ENCODE measurements at places on chromosomes 16 and 17.

DNA sequence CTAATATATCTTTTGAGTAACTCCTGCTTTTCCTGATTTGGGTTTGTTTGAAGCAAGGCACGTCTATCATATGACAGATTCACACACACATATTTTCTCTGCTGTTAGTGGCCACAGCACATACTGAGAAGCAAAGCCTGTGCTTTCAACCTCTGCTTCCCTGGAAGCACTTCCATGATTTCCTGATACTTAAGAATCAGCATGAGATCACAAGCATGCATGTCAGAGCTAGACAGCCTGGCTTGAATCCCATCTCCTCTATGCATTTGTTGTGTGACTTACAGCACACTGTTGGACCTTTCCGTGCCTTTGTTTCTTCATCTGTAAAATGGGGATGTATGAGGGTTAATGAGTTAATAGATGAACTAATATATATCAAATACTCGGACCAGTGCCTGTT lies 151.1 kb upstream of the NOL11 start:
- no peak for DNase-seq

DNA sequence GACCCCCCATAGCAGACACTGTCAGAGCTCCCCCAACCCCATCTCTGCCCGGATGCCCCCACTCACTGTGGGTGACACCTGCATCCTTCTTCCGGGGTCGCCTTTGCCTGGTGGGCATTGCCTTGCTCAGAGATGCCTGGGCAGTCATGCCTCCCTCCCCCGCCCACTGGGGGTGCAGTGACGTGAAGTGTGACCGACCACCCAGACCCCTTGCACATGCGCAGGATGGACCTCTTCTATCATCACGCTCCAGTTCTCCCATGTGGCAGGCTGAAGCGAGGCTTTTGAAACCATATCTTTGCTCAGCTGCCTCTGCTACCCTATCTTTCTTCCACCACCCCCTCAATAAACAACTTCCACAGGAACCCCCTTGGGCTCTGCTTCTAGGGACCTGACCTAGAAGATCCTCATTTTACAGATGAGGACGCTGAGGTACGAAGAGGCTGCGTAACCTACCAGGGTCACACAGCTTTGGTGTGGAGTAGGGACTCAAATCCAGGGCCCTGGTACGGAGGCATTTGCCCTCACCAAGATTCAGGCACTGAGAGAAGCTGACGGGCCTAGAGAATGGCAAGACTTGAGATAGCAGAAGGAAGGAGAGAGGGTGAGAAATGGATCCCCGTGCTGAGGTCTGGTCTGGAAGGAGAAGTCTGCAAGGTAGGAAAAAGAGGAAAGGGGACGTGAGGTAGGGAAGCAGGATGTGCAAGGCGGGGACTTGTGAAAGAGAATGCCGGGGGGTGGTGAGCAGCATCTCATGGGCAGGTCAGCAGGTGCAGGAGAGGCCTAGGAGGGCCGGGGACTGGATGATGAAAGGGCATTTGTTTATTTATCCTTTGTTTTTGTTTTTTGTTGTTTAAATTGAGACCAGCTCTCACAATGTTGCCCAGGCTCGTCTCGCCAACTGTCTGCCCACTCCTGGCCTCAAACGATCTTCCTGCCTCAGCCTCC lies 14.4 kb downstream of the NLRC5 start:
- no peak for DNase-seq

GRCh38 chr16:57734308-57734924 lies 1.2 kb upstream of the KATNB1 start:
- DNase-seq: no peak

- DNase-seq: no peak
These were observed 24.4 kb downstream of the PIEZO1 start for GRCh38 chr16:88760424-88761142.

GRCh38 chr17:5644065-5644464 lies 59.8 kb upstream of the NLRP1 start:
- DNase-seq: no peak

- no peak for DNase-seq
These were observed 549.5 kb upstream of the EEF2KMT start for GRCh38 chr16:5647051-5647450.

DNA sequence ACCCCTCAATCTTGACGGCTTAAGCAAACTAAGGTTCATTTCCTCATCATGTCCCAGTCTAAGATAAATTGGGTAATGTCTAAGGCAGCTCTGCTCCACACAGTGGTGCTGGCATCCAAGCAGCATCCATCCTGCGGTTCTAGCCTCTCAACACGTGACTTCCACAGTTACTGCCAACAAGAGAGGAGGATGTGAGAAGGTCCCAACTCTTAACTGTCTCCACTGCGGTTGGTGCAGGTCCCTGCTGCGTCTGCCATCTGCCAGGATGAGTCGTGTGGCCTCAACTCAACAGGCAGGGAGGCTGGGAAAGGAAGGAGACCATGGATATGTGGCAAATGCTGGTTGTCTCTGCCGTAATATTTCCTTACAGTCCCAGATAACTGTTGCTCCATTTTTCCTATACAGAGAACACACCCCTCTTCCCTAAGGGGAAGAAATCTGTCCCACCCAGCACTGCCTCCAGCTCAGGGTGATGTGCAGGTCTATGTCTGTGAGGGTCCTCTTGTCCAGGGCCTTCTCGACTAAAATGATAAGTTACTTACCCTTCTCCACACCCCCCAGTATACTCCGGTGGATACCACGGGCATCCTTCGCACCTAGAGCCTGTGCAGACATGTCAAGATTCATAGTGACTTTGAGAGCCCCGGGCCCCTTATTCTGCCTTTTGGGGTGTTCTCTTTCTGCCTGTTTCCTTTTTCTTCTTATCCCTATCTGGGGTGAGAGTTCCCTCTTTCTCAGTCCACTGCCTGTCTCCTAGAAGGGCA lies 64.7 kb downstream of the KCNJ18 start:
- DNase-seq: no peak

DNA sequence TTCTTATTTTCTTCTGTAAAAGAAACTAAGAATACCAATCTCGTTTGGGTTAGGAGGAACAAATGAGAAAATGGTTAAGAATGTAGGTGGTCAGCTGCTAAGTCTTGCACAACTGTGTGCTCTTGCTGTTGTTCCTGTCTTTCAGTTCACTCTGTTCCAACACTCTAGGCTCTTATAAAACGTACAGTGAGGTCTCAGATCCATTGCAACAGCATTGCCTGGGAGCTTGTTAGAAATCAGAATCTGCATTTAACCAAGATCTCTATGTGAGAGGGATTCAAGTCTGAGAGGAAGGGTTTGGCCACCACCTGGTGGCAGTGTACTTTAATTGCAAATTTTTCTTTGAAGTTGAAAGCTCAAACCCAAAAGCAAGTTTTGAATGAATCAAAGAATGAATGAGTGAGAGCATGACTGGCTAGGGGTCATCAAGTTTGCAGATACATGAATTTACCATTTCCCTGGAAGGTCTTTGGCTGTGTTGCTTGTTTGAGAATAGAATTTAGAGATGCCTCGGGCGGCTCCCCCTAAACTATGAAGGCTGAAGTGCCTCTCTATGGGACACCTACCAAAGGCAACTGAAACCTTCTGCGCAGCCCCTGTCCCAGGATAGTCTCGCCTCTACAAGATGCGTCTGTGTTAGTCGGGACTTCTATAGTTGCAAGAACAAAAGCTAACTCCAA lies 2.5 kb downstream of the ALOX15B start:
- peak; percentile 68 for DNase-seq

DNA sequence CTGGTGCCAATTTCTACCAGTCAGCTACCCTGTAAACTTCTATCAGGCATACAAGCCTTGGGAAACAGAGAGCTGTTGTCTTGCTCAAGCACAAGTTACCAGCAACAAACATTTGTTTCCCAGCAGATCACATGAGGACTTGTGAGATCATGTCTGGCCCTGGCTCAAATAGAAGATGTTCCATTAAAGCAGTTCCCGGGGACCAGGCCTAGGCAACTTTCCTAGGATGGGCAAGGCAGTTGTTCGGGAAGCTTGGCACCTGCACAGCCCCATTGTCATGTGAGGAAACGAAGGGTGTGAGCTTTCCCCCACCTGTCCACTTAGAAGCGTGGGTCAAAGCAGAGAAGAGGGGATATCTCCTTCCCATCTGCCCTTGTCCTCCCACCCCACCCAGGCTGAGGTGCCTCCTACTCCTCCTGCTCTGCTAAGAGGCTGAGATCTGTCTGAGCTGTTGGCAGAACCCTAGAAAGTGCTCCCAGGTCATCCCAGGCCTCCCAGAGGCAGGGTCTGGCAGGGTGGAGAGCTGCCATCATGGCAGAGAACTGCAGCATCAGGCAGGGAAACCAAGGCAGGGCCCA lies 11.2 kb upstream of the SLC47A2 start:
- DNase-seq: peak; percentile 76

- no peak for DNase-seq
These were observed at the start of gene TMC8 for GRCh38 chr17:78130437-78131101. Gene TMC8, plus strand, starts transcription at chr17:78130771. Its CDS starts 818 bp downstream, at chr17:78131589.

GRCh38 chr16:46862555-46863447 lies 21.4 kb upstream of the GPT2 start:
- no peak for DNase-seq

DNA sequence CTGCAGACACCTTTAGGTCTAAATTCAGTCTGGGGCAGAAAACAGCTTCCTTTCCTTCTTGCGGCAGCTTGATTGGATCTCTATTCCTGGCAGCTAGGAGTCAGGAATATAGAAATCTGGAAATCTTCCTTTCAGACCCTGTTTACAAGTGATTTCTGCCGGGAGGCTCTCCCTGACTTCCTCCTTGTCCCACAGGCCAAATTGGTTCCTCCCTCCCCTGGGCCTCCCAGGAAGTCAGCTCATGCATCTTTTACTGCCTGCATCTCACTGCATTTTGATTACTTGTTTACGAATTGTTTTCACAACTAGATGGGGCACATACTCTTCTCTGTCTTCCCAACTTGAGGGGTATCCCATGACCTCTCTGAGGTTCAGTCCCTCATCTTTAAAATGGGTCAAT lies 206.3 kb downstream of the MAF start:
- DNase-seq: no peak

DNA sequence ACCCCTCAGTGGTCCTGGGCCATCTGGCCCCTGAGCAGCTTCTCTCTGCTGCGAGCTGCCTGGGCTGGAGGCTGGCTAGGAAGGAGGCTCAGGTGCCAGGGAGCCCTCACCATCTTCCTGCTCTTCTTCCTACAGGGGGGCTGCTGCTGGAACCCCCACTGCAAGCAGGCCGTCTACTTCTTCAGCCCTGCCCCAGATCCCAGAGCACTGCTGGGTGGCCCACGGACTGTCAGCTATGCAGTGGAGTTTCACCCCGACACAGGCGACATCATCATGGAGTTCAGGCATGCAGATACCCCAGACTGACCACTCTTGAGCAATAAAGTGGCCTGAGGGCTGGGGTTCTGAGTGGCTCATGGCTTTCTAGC lies 46.1 kb downstream of the PRMT7 start:
- no peak for DNase-seq

DNA sequence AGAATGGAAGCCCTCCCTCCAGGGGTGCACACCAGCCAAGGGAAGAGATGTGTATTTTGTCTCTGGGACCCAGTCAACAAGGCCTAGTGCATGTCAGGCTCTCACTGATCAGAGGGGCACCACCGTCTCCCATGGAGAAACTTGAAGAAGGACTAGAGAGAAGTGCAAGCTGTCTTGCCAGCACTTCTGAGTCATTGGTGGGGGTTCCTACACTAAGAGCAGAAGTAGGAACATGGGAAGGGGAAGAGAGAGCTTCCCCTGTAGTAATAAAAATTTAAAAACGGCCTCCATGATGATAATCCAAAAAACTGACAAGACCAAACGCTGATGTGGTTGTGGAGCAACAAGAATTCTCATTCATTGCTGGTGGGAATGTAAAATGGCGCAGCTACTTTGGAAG lies 46.3 kb downstream of the DYNLRB2 start:
- no peak for DNase-seq

DNA sequence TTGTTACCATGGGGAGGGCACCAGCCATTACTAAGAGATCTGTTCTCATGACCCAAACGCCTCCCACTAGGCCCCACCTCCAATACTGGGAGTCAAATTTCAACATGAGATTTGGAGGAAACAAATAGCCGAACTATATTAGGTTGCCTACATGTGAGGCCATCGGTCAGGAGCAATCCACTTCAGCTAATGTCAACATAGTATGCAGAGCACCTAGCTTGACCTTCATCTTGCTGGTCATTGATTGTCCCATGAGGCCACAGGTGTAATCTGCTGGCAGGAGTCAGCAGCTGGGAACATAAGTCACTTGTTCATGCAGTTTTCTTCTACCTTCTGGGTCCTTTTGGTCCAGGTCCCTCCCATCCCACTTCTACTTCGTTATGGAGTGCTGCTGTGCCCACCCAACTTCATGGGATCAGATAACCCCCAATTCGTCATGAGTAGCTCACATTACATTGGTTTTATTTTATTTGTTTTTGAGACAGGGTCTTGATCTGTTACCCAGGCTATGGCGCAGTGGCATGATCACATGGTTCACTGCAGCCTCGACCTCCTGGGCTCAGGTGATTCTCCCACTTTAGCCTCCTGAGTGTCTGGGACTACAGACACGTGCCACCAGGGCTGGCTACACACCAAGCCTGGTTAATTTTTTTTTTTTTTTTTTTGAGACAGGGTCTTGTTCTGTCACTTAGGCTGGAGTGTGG lies 5.9 kb upstream of the KPNA2 start:
- no peak for DNase-seq

DNA sequence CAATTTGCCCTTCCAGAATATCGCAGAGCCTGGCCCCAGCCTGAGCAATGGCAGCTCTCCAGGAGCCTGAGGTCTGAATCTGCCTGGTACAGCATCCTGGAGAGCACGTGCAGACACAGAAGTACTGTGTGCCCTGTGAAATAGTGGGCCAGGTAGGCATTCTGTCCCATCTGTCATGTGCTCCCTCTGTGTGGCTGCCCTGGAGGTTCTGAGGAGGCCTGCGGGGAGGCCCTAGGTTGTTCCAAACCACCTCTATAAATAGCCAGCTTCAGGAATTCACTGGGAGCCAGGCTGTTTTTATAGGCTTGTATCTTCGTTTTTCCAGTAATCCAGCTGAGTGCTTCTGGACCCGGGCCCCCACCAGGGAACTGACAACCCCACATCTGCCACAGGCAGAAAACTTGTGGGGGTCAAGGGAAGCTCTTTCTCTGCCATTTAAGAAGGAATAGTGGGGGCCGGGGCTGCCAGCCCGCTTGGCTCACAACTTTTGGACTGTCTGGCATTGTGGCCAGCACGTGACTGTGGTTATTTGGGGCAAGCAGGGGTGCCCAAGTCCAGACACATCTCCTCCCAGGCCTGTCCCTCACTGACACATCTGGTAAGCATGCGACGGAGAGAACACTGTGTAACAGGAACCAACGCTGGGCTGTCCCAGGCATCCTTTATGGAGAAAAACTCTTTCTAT lies 356.3 kb upstream of the TNRC6C start:
- peak; percentile 84 for DNase-seq

- no peak for DNase-seq
These were observed 29.4 kb upstream of the SLC13A2 start for GRCh38 chr17:28443901-28444638.

- no peak for DNase-seq
These were observed 725.7 kb upstream of the GOT2 start for GRCh38 chr16:59459806-59460205.

- peak; percentile 66 for DNase-seq
These were observed 339.8 kb upstream of the PSMD7 start for GRCh38 chr16:73956587-73957494.

- peak; percentile 74 for DNase-seq
These were observed 382 bp downstream of the PITPNA start for GRCh38 chr17:1562176-1562643.

- DNase-seq: no peak
These were observed 96.5 kb downstream of the SDK2 start for GRCh38 chr17:73547790-73548189.

GRCh38 chr17:43530288-43531081 lies 15.7 kb downstream of the ETV4 start:
- DNase-seq: peak; percentile 77

GRCh38 chr16:78903843-78904242 lies 696.7 kb downstream of the MAF start:
- DNase-seq: no peak
